ENCODE measurements at places on chromosomes 1 and 21.

- no peak for DNase-seq
Observed at GRCh38 chr1:4530166-4530785, 124.1 kb upstream of the AJAP1 start.

GRCh38 chr1:203768256-203768655, 3.3 kb downstream of the LAX1 start:
- no peak for DNase-seq

- no peak for DNase-seq
Observed at GRCh38 chr1:119467857-119468668, 38.9 kb upstream of the HSD3B1 start.

DNA sequence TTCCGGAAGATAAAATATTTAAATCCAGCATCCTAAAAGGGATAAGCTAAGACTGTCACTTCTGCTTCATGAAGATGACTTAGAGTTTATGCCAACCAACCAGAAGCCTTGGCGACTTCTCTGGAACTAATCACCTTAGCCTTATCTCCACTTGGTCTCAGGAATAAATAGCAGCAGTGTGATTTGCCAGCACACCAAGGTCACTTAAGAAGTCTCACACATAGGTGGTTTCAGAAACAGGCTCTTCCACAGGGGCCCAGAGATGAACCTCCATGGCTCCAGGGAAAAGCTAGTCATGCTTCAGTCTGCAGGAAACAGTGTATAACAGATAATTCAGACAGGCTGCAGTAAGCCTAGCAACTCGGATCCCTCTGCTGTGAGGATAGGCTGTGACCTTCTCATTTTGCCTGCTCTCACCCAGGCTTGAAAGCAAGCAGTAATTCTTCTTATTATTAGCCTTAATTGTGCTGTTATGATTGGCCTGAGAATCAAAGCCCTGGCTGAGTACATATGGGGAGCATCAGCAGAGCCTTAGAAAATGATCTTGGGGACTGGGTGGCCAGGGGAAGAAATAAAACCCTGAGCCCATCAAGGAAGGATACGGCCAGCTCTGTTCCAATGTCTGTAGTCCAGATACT, 84.7 kb downstream of the WLS start:
- no peak for DNase-seq

- DNase-seq: no peak
Observed at GRCh38 chr21:45406801-45407628, 2.0 kb downstream of the COL18A1 start.

DNA sequence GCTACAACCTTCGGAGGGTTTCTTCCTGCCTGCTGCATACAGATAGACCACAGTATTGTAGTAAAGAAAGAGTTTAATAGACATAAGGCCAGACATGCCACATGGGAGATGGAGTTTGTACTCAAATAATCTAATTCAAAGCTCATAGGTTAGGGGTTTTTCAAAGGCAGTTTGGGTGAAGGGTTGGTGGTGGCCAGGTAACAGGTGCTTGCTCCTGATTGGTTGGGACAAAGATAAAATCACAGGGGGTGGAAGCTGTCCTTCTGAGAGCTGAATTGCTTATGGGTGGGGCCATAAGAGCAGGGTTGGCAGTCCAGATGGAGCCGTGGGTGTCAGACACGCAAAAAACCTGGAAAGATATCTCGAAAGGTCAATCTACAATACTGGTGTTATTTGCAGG, 92.3 kb upstream of the ETV3 start:
- DNase-seq: no peak

DNA sequence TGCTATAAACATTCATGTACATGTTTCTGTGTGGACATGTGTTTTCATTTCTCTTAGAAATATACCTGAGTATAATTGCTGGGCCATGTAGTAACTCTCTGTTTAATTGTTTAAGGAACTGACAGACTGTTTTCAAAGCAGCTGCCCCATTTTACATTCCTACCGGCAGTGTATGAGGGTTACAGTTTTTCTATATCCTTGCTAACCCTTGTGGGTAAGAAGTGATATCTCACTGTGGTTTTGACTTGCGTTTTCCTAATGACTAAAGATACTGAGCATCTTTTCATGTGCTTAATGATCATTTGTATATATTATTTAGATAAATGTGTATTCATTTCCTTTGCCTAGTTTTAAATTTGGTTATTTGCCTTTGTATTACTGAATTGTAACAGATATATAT, 81.7 kb downstream of the DNM3 start:
- no peak for DNase-seq

- no peak for DNase-seq
Observed at GRCh38 chr21:42118901-42119300, 47.8 kb downstream of the UMODL1 start.

DNA sequence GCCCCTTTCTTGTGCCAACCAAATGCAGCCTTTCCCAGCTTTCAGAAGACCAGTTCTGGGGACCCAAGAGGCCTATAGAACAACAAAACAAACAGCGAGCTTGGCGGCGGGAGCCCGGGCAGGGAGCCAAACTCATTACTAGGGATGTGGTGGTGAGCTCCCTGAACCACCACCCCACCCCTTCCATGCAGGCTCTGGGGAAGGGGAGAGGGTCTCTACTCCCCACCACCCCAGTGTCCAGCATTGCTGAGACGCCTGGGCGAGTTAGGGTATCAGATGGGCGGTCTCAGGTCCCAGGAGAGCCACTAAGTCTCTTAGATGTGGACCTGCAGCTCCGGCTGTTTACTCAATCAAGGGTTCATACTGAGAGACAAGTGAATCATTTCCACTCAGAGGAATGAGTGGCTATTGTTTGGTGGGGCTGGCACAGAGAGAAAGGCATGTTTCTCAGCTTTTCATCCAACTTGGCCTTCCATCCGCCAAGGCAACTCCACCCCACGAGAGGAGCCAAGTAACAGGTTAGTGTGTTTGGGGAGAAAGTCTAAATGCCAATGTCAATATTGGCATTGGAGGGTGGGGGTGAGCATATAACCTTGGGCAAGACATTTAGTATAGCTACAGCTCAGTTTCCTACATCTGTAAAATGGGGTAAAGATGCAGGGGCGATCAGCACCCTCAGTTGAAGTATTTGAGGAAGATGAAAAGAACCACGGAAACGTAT, 40.9 kb downstream of the PLXNA2 start:
- no peak for DNase-seq

DNA sequence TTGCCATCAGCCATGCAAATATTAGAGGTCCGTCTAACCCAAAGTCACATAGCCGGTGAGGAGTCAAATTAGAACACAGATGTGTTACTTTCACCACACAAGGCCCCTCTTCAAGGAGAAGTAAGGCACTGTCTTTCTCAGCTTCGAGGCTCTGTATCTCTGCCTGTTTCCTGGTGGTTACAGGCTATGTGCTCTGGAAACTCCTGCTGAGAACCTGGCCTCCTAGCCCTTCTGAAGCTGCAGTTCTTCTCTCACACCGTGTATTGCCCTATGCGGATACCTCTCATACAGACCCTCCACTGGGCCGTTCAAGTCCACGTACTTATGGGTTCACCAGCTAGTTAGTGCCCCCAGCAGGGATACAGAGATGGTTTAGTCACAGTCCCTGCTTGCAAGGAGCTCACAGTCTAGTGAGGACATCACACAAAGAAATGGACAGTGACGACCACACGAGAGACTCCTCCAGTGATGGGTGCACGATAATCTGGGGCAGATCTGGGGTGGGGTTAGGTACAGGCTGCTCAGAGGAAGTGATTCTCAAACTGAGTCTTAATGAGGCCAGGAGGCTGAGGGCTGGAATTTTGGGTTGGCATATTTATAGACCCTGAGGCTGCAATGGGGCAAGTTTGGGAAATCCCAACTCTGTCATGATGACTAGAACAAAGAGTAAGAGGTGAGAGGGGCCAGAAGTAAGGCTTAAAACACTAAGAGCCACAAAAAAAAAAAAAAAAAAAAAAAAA, 22.8 kb upstream of the ELOA start:
- no peak for DNase-seq

- no peak for DNase-seq
Observed at GRCh38 chr1:151458802-151459330, 428 bp downstream of the POGZ start.

Measured in D721Med (cell line).